NCI-H524 treated with DMSO at 0.1 percent for 48 hours (cell line): ENCODE measurements at places on chromosomes 12 and 14.

- DNase-seq = no peak
These were observed 89.0 kb upstream of the DIO2 start for GRCh38 chr14:80300351-80300750.

GRCh38 chr12:120242971-120243699 is 22.4 kb downstream of the PXN start:
- peak; percentile 76 for DNase-seq

GRCh38 chr14:35441160-35441559 is 36.6 kb upstream of the NFKBIA start:
- no peak for DNase-seq

DNA sequence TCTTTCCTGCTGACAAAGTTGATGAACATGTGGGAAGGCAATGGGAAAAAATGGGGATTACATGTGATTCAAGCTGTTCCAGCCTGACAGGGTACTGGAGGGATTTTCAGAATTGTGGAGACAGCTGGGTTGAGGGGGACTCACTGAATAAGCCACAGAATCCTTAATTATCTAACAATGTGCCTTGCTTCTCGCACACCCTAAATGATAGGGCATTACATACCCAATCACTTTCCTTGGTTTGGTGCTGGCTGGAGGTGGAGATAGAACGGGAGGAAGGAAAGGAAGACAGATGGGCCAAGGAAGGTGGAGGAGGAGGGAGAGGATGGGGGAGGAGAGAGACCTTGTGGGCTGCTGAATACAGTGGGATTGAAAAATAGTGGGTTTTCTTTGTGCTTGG is 20.7 kb downstream of the PELI2 start:
- peak; percentile 100 for DNase-seq

- no peak for DNase-seq
These were observed 10.1 kb downstream of the L2HGDH start for GRCh38 chr14:50301914-50302313.
